ENCODE measurements at places on chromosomes 11 and 22. TPM values are rescaled to one million over a fixed set of nuclear protein-coding genes. Genes with fewer than 3 reads are reported as not detected.

GRCh38 chr11:132994966-132995365 lies 537.3 kb downstream of the OPCML start:
- H3K27ac ChIP-seq, result no peak overlapping the region
- H3K36me3 ChIP-seq, result no peaks in the 10 kb centered on the region
- no peak overlapping the region for H3K4me3 ChIP-seq
- DNase-seq, result no peak

DNA sequence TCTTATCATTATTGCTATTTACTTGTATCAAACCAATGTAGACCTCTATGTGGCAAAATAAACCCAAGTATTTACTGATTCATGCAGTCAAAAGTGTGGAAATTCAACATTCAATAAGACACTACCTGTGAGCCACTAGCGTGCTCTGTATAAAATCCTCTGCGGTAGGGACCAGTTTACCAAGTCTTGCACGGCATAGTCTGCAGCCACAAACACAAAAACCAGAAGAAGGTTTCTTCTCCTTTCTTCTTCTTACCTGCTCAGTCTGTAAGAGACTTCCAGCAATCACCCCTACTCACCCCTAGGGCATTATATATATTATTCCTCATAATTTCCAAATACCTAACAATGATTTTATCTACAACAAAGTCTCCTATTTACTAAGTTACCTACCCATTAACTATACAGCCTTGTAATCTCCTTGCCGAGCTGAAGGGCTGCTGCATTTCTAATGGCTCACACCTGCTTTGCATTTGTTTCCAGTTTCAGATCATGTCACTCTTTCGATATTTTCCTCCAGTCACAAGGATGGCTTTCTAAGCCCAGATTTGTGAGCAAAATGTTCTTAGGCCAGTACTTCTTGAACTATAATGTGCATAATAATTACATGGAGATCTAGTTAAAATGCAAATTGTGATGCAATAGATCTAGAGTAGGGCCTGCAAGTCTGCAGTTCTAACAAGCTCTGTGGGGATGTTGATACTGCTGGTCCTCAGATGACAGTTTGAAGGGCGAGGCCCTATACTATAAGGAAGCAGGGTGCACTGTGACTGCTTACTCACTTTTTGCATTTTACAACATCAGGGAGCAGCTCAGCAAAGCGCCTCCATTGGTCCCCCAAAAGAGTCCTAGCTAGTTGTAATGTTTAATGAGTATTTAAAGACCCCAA lies 191.9 kb upstream of the DDI1 start:
- H3K4me3 ChIP-seq, result no peak overlapping the region
- peak overlapping the region; percentile 4 for H3K27ac ChIP-seq

- H3K4me1 ChIP-seq, result no peaks in the 10 kb centered on the region
- H3K27me3 ChIP-seq, result peaks cover 31% of the 10 kb centered on the region
- H3K4me3 ChIP-seq, result no peak overlapping the region
- H3K27ac ChIP-seq, result no peak overlapping the region
- no peaks in the 10 kb centered on the region for H3K36me3 ChIP-seq
Measured at GRCh38 chr22:32088084-32088483, 45.0 kb downstream of the SLC5A1 start.

GRCh38 chr11:122758339-122758738 lies 80.0 kb upstream of the CRTAM start:
- no peaks in the 10 kb centered on the region for H3K27me3 ChIP-seq
- no peak for DNase-seq
- peaks cover 6% of the 10 kb centered on the region for H3K4me1 ChIP-seq
- H3K36me3 ChIP-seq, result no peaks in the 10 kb centered on the region

DNA sequence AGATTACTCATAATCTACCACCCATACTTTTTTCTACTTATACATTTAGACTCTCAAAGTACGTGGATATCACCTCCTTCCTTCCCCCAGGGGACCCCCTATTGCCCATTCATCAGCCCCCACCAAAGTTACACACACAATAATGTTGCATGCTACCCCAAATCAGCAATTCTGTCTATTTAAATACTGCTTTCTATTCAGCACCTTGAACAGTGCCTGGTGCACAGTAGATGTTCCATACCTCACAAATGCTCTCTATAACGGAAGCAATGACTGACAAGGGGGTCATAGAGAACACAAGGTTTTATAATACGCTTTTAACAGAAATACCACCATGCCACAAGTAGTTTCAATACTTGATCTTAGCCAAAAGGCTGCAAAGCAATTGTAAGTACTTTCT lies 370.7 kb downstream of the MIAT start:
- H3K27me3 ChIP-seq, result peaks cover 38% of the 10 kb centered on the region
- no peak overlapping the region for H3K4me3 ChIP-seq
- peaks cover 5% of the 10 kb centered on the region for H3K4me1 ChIP-seq
- no peak overlapping the region for H3K27ac ChIP-seq
- DNase-seq, result no peak

GRCh38 chr11:102225689-102226568 lies 91.4 kb upstream of the BIRC3 start:
- no peak for DNase-seq
- H3K4me3 ChIP-seq, result no peak overlapping the region
- peaks cover 50% of the 10 kb centered on the region for H3K36me3 ChIP-seq
- H3K27ac ChIP-seq, result peak overlapping the region; percentile 79
- H3K27me3 ChIP-seq, result no peaks in the 10 kb centered on the region

DNA sequence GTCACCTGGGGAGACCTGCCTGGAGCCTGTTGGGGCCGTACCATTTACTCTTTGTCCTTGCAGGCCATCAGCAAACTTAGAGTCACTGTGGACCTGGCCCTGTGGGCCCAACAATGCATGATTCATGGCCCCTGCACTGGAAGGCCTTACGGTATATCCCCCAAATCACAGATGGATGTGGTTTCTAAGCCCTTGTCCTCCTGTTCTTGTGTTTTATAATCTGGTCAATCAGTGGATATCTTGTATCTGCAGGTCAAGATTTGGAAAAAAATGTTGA lies 6.2 kb downstream of the TSKU start:
- H3K4me3 ChIP-seq, result no peak overlapping the region
- peaks cover 73% of the 10 kb centered on the region for H3K4me1 ChIP-seq
- peaks cover 21% of the 10 kb centered on the region for H3K36me3 ChIP-seq

GRCh38 chr11:36364551-36365325 lies 68.7 kb downstream of the PRR5L start:
- peaks cover 13% of the 10 kb centered on the region for H3K27me3 ChIP-seq
- no peaks in the 10 kb centered on the region for H3K36me3 ChIP-seq
- peaks cover 39% of the 10 kb centered on the region for H3K4me1 ChIP-seq
- H3K4me3 ChIP-seq, result no peak overlapping the region
- peak overlapping the region; percentile 64 for H3K27ac ChIP-seq

- H3K4me1 ChIP-seq, result peaks cover 5% of the 10 kb centered on the region
- H3K36me3 ChIP-seq, result peaks cover 4% of the 10 kb centered on the region
- H3K27me3 ChIP-seq, result no peaks in the 10 kb centered on the region
Measured at GRCh38 chr11:95157824-95158223, 68.2 kb downstream of the ENDOD1 start.

GRCh38 chr11:34680206-34680605 lies 59.3 kb downstream of the EHF start:
- no peak overlapping the region for H3K4me3 ChIP-seq
- H3K36me3 ChIP-seq, result no peaks in the 10 kb centered on the region
- no peaks in the 10 kb centered on the region for H3K27me3 ChIP-seq
- H3K27ac ChIP-seq, result no peak overlapping the region
- peaks cover 5% of the 10 kb centered on the region for H3K4me1 ChIP-seq

- H3K36me3 ChIP-seq, result peaks cover 15% of the 10 kb centered on the region
- H3K27ac ChIP-seq, result peak overlapping the region; percentile 40
- no peaks in the 10 kb centered on the region for H3K27me3 ChIP-seq
- no peak for DNase-seq
- peak overlapping the region; percentile 12 for H3K4me3 ChIP-seq
- H3K4me1 ChIP-seq, result peaks cover 64% of the 10 kb centered on the region
Measured at GRCh38 chr22:21862386-21863245, 4.8 kb downstream of the MAPK1 start.

- H3K36me3 ChIP-seq, result no peaks in the 10 kb centered on the region
- DNase-seq, result no peak
- H3K4me1 ChIP-seq, result peaks cover 12% of the 10 kb centered on the region
- no peak overlapping the region for H3K4me3 ChIP-seq
Measured at GRCh38 chr22:45615364-45615763, 56.3 kb upstream of the ATXN10 start.

GRCh38 chr11:36292311-36292722 lies 3.1 kb upstream of the COMMD9 start:
- no peaks in the 10 kb centered on the region for H3K36me3 ChIP-seq
- H3K27ac ChIP-seq, result no peak overlapping the region
- H3K4me3 ChIP-seq, result no peak overlapping the region
- H3K4me1 ChIP-seq, result peaks cover 13% of the 10 kb centered on the region
- H3K27me3 ChIP-seq, result peaks cover 15% of the 10 kb centered on the region

GRCh38 chr22:37020192-37020479 lies 594 bp downstream of the MPST start:
- no peak for DNase-seq
- no peaks in the 10 kb centered on the region for H3K27me3 ChIP-seq
- H3K4me3 ChIP-seq, result peak overlapping the region; percentile 95
- peak overlapping the region; percentile 90 for H3K27ac ChIP-seq
- H3K4me1 ChIP-seq, result peaks cover 9% of the 10 kb centered on the region

DNA sequence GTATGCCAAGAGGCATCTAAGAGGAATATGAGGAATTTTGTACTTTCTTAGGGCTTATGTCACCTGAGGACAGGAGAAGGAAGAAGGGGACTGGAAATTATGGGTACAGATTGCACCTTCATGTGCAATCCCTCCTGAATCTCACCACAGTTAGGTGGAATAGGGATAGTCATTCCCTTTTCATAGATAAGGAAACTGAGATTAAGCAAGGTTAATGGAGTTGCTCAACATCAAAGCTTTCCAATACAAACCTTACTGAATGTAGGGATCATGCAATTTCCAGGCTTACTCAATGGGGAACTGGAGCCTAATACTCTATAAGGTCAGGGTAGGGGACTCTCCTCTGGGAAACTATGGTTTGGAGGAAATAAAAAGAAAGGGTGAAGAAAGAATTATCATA lies 133.0 kb downstream of the C11orf87 start:
- no peak for DNase-seq
- no peak overlapping the region for H3K4me3 ChIP-seq
- no peaks in the 10 kb centered on the region for H3K27me3 ChIP-seq
- H3K27ac ChIP-seq, result no peak overlapping the region
- no peaks in the 10 kb centered on the region for H3K4me1 ChIP-seq
- H3K36me3 ChIP-seq, result no peaks in the 10 kb centered on the region

- DNase-seq, result no peak
- peak overlapping the region; percentile 93 for H3K4me3 ChIP-seq
- no peak overlapping the region for H3K27ac ChIP-seq
- H3K4me1 ChIP-seq, result peaks cover 24% of the 10 kb centered on the region
Measured at GRCh38 chr11:65857500-65857852, 504 bp downstream of the CFL1 start.

DNA sequence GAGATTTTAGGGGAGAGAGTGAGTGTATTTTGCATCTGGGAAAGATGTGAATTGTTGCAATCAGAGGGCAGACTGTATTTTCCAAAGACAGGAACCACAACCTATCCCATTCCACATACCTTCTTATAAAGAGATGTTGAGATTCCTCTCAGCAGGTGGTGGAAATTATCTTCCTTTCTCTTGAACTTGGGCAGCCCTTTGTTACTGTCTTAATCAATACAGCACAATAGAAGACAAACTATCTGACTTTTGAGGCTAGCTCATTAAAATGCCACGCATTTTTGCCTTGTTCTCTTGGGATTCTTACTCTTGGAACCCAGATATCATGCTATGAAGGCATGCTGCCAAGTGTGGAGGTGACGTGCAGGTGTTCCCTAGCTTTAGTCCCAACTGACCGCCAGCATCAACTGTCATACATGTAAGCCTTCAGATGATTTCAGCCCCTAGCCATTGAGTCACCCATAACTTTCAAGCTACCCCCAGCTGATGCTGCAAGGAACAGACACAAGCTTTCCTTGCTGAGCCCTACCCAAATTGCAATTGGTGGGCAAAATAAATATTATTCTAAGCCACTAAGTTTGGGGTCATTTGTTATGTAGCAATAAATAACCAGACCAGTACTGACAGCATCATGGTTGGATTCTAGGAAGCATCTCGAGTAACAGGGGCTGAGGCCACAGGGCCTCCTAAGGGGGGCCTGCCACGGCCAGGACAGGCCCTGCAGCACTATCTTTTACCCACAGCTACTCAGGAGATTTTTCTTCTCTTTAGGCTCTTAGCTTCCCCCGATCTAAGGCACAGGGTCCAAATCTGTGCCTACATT lies 63.0 kb downstream of the RPL27A start:
- no peaks in the 10 kb centered on the region for H3K27me3 ChIP-seq
- no peak for DNase-seq
- peaks cover 10% of the 10 kb centered on the region for H3K36me3 ChIP-seq

DNA sequence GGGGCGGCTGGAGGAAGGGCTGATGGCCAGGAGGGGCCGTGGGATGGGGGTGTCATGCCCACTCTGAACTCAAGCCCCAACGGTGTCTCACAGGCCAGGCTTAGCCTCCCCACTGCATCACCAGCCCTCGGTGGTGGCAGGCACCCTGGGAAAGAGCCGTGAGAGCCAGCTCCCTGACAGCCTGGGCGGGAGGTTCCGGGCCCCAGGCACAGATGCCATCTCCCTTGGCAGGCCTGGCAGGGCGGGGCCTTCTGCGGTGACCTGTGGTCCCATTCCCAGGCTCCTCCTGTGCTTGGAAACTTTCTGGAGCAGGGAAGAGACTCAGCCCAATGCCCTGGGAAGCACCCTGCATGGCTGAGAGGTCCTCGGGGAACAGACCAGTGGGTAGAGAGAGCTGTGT lies 4.8 kb downstream of the PHLDA2 start:
- no peak overlapping the region for H3K27ac ChIP-seq
- peaks cover 3% of the 10 kb centered on the region for H3K4me1 ChIP-seq
- H3K36me3 ChIP-seq, result no peaks in the 10 kb centered on the region
- no peak overlapping the region for H3K4me3 ChIP-seq
- H3K27me3 ChIP-seq, result peaks cover 27% of the 10 kb centered on the region

GRCh38 chr11:126538071-126538470 lies 182.6 kb downstream of the ST3GAL4 start:
- H3K27ac ChIP-seq, result no peak overlapping the region
- H3K4me3 ChIP-seq, result no peak overlapping the region
- peaks cover 44% of the 10 kb centered on the region for H3K27me3 ChIP-seq

Gene DBX1
- 0.36 TPM for total RNA-seq

Gene APOA5
- not detected for total RNA-seq

Gene HIC2
- 65.5 TPM for total RNA-seq

Gene FOLR3
- not detected for total RNA-seq

Gene OR8D1
- total RNA-seq, result not detected

Gene TRPT1
- 34.2 TPM for total RNA-seq

Gene BTBD18
- total RNA-seq, result not detected

Gene B3GAT1
- 4.8 TPM for total RNA-seq

Gene ATG2A
- 30.8 TPM for total RNA-seq

Data from type B pancreatic cell (in vitro differentiated cells).